ENCODE measurements at places on chromosomes 13 and 19.

DNA sequence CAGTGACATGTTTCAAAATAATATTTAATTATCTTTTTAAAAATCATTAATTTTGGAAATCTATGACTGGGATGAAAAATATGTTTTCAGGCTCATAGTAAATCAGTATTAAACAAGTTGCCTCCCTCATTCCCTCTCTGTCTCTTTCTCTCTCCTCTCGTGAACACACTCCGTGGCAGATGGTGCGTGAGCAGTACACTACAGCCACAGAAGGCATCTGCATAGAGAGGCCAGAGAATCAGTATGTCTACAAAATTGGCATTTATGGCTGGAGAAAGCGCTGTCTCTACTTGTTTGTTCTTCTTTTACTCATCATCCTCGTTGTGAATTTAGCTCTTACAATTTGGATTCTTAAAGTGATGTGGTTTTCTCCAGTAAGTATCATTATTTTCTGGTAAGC lies 22.7 kb downstream of the SGCG start:
- no peak for DNase-seq

DNA sequence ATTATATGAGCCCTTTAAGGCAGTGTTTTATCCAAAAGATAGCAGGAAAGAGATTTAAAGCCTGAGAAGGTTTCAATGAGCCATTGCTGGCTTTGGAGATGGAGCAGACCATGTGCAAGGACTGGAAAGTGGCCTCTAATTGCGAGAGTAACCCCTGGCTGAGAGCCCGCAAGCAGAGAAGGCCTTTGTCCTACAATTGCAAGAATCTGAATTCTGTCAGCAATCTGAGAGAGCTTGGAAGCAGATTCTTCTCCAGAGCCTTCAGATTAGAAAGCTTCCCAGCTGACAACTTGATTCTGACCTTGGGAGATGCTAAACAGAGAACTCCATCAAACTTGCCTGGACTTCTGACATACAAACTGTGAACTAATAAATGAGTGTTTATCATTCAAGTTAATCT lies 528.7 kb upstream of the KLF12 start:
- no peak for DNase-seq

DNA sequence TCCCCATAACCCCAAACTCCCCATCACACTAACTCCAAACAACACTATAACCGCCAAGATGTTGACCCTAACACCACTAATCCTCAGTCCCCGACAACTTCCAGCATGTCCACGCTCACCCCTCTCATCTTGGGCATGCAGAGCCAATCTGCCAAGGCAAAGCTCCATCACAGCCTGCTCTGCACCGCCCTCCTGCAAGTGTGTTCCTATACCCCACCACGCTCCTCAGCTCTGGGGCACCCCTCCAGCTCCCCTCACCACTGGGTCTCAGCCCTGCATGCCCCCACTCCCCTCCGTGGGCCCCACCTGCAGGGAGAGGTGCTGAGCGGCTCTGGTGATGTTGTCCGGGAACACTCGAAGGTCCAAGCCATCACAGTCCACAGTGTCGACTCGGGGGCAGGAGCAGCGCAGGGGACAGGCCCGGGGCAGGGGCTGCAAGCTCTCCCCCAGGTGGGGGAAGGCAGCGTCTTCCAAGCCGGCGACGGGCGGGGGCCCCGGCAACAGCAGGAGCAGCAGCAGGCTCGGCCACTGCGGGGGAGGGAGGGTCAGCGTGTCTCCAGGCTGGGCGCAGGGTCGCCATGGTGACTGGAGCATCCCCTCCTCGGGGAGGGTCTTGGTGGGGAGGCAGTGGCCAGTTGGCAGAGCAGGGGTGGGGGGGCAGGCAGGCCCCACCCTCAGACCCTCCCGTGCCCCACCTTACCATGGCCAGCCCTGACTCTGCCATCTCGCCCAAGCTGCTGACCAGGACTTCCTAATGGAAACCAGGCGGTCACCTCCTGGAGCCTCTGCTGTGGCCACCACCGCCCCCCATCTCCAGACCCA lies 527 bp downstream of the PODNL1 start:
- DNase-seq: no peak

- no peak for DNase-seq
These were observed 3.7 kb downstream of the WDR83 start for GRCh38 chr19:12670159-12670928.

DNA sequence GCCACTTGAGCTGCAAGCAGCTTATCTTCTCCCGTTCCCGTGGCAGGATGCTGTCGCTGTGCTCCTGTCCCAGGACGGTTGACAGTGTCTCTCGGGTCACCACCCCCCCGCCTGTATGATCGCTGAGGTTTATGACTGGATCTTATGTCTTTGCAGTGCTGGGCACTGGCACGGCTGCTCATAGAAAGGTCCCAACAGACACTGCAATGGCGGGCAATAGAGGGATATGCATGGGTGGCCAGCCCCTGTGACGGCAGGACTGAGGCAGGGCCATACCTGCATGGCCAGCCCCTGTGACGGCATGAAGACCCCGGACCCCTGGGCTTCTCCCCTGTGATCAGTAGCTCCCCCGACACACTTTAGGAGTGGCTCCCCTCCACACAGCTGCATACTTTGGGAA lies 307.2 kb downstream of the TEX29 start:
- DNase-seq: no peak

DNA sequence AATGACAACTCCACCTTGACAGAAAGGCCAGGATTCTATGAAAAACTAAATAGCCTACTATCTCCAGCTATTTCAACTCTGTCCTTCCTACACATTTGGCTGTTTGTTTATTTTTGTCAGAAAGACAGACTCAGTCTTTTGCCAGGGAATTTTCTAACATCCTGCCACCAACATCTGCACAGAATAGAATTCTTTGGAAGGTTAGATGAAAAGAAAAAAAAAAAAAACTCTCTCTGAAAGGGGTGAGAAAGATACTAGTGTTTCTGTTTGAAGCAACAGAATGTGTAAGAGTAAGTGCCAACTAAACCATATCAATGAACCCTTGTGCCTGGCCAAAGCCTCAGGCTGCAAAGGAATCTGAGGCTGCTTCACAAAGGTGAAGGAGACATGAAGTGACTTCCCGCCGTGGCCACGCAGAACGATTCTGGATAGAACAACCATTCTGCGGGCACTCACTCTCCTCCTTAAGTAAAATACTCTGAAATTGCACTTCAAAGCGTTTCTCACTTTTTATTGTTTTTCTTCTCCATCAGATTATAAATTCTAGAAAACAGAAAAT lies 498.2 kb downstream of the IRS2 start:
- DNase-seq: no peak

GRCh38 chr13:41029629-41030028 lies 10.5 kb upstream of the ELF1 start:
- no peak for DNase-seq

DNA sequence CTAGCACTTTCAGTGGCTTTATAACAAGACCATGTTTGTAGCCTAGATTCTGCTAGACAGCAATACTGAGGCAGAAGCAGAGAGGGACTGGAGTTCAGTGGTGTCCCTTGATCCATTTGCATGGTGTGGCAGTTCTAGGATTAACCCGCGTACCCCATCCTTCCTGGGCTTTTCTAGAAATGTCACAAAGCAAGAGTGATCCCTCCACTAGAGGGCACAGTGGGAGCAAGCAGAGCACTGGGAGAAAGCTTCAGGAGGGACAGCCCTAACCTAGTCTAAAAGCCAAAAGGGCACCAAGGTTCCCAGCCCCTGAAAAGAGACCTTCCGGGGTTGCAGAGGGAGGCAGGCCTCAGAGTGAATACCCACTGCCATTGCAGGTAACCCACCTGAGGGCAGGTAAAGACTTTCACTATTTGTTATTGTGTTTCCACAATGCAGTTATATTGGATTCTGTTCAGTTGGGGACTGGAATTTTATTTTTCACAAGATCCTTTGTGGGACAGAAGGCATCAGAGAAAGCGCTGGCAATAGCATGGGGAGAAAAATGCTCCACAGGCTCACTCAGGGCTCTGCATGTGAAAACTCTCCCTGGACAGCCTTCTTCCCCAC lies 170.6 kb downstream of the FLT1 start:
- DNase-seq: no peak

DNA sequence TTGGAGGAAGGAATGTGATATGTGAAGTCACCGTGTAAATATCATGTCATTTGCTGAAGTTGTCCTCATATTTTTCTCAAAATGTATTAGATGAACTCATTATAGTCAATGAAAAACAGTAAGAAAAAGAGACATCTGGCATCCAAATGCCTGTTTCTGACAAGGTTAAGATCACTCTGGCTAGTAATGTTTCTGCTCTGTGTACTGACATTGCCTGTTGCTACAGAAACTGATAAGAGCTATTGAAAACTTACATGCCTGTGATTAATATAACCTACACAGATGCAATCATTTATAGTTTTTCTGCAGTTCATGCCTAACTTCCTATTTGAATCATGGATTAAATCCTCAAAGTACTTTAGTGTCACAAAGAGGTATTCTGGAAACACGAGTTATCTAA lies 249.8 kb downstream of the NBEA start:
- no peak for DNase-seq

DNA sequence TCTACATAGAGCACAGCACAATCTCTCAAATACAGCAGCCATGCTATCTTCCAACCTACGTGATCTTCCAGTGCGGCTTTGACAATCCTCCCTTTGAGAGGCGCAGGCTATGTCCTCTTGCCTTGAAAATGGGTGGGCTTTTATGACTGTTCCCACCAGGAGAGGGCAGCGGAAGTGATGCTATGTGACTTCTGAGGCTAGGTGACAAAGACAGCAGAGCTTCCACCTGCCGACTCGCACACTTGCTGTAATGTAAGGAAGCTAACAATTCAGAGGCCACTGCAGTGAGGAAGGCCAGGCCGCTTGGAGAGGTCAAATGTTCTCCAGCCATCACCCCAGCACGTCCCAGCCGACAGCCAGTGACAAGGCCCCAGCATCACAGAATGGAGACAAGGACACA lies 65.8 kb downstream of the MRPL57 start:
- DNase-seq: no peak

DNA sequence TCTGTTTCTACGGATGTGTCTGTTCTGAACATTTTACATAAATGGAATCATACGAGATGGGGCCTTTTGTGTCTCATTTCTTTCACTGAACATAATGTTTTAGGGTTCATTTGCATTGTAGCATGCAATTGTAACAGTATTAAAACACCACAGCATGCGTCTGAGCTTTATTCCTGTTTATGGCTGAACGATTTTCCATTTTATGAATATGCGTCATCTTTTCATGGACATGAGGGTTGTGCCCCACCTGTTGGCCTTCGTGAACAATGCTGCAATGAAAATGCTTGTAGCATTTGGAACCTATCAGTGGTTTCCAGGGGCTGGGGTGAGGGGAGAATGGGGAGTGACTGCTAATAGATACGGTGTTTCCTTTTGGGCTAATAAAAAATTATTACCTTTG lies 5.1 kb downstream of the OR10H1 start:
- DNase-seq: no peak

GRCh38 chr13:99941086-99941485 lies 30.5 kb downstream of the ZIC5 start:
- no peak for DNase-seq

- no peak for DNase-seq
These were observed 73.9 kb downstream of the MZT1 start for GRCh38 chr13:72653506-72653905.

- no peak for DNase-seq
These were observed 8.8 kb upstream of the F7 start for GRCh38 chr13:113096745-113097305.

DNA sequence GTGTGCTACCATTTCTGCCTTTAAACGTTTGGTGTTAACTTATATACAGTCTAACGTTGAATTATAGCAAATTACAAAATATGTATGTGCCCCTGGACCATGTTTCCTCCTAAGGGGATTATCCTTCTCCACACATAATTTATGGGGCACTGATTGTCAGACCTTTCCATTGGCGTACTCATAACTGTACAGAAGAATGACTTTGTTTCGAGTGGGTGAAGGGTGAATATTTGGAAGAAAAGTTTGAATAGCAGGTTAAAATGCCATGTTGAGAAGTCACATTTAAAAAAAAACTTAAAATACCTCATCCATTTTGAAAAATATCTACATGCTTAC lies 58.8 kb downstream of the SLC10A2 start:
- no peak for DNase-seq

GRCh38 chr13:53775807-53776206 lies 747.2 kb downstream of the OLFM4 start:
- no peak for DNase-seq

- DNase-seq: no peak
These were observed 7.6 kb upstream of the KANK2 start for GRCh38 chr19:11204943-11205349.

- DNase-seq: no peak
These were observed 59.3 kb upstream of the WDFY2 start for GRCh38 chr13:51524829-51525566.

GRCh38 chr13:39699274-39699673 lies 43.8 kb downstream of the COG6 start:
- no peak for DNase-seq

DNA sequence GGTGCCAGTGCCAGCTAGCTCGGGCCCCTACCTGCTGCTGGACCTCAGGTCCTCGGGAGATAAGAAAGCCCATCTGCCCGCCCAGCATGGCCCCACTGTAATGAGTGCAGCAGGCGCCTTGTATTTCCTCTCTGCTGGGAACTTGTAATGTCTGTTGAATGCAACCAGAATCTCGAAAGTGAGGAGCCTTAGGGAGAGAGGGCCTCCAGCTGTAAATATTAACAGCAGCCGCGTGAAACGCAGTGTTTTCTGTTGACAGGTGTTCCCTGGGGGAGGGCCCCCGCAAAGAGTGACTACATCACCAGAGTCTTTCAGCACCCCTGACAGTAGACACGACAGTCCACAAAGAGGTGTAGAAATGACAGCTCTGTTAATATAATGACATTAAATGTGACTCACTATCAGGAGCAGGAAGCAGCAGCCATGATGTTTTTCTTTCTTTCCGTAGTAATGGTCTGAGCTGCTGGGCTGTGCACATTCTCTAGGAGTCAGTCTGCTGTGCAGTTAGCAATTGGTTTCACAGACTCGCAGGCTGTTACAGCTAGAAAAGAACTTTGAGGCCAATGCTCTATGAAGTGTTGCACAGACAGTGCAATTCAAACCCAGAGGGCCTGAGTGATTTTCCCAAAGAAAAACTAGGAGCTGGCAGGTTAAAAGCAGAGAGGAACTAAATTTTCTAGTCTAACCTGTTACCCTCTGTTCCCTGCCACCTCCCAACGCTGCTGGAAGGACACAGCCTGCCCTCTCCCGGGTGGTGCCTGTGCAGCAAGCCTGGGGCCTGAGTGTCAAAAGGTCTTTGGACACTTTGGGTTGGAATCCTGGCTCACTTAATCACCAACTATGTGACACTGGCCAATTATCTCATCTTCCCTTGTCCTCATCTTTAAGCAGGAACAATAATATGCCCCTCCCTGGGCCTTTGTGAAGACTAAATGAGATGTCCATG lies 58.6 kb upstream of the WASF3 start:
- no peak for DNase-seq

- no peak for DNase-seq
These were observed 14.5 kb upstream of the CERS4 start for GRCh38 chr19:8194528-8195267.

GRCh38 chr19:35375505-35376307 lies 4.8 kb downstream of the GPR42 start:
- DNase-seq: no peak
